ENCODE measurements at places on chromosomes 2 and 18.

DNA sequence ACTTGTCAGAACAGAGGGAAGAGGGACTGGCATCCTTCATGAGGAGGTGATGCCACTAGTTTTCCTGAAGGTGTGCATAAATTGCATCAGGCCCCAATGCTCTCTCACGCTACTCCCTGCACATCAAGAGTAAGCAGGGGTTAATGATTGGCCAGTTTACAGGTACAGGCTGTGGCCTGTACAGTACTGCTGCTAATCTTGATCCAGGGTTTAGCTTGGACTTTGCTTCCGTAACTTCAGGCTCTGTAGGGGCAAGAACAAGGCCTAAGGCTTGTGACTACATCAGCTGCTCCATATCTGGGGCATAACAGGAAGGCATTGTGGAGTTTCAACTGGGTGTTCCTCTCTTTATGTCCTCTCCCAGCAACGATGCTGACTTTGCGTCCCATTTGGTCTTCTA is 96.8 kb upstream of the FZD7 start:
- DNase-seq, result no peak

DNA sequence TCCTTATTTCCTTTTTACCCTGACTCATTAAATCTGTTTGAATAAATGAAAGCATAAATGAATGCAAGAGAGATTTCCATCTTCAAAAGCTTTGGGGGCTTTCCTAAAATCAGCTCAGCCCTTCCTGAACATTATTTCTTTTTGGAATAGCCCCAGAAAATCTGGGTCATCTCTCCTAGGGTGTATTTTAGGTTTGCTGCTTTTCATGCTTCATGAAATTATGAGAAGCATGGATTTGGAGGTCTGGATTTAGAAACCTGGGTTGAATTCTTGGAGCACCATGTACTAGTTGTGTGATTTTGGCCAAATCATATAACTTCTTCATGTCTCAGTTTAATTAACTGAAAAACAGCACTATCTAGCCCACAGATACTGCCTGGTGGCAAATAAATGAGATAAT is 24.0 kb upstream of the PELI1 start:
- no peak for DNase-seq

- no peak for DNase-seq
These were observed 541.0 kb upstream of the ZEB2 start for GRCh38 chr2:145060876-145061275.

DNA sequence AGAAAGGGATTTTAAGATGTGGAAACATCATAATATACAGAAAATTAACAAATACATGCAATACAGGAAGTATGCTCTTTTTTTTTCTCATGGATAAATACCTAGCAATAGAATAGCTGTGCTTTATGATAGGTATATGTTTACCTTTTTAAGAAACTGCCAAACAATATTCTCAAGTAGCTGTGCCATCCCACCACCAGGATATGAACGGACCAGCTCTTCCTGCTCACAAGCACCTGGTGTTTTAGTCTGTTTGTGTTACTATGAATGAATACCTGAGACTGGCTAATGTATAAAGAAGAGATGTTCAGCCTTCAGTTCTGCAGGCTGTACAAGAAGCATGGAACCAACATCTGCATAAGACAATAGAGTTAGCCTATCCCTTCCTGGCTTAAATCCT is 19.9 kb upstream of the UGT1A8 start:
- no peak for DNase-seq

- DNase-seq, result no peak
These were observed 5.5 kb upstream of the SCYGR5 start for GRCh38 chr2:227661025-227661649.

- DNase-seq, result no peak
These were observed 1.6 kb downstream of the NBAS start for GRCh38 chr2:15559379-15560139.

DNA sequence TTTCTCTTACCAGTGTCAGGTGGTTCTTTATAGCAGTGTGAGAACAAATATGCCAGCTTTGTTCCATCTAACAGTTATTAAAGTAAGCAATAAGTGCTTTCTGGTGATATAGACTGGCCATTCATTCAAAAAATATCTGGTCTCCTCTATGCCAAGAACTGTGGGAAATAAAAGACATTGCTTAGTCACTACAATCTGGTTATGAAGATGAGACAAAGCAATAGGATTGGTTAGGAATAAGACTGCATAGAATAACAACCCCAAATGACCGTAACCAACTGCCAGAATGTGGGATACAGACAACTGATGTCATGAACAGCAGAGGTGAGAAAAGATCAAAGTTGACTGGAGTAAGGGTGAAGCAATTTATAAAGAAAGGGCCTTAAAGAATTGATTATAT is 83.8 kb downstream of the MBD2 start:
- no peak for DNase-seq

DNA sequence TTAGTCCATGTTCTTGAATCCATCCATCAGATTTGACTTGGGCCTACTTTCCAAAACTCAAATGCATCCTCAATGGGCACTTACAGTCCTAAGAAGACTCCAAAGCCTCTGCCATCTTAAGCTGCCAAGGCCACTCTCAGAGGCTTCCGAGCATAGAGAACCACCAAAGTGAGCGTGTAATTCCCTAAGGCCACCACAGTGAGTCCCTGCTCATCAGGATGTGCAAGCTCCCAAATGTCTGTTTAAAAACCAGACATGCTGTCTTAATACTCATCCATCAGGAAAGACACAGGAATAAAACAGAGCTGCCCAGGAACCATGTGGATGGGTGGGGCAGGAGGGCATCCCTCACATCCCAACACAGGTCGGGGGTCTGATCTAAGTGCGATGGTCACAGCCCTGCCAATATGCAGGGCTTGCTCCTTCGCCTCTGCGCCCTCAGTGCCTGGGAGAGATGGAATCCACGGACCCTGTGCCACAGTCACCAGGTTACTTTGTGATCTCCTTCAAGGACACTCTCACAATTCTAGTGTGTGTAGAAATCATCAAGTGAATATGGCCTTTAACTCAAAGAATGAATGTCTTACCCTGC is 80.4 kb downstream of the POLR1A start:
- DNase-seq, result no peak

DNA sequence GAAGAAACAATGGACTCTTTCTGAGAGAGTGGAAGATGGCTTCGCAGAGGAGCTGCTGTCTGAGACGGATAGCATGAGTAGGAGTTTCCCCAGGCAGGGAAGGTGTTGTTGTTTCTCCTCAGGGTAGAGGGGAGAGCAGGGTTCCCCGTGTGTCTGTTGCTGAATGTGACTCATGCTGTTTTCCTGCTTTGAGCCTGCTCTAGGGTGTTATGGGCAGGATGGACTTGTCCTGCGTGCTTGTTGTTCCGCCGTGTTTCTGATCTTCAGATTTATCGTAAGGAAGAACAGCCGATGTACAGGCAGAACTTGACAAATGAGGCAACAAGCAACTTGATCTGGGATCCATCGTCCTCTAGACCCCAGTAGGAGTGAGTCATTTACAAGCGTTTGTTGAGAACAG is 19.7 kb upstream of the MYCN start:
- no peak for DNase-seq

GRCh38 chr2:127200962-127201361 is 19.1 kb downstream of the CYP27C1 start:
- no peak for DNase-seq

DNA sequence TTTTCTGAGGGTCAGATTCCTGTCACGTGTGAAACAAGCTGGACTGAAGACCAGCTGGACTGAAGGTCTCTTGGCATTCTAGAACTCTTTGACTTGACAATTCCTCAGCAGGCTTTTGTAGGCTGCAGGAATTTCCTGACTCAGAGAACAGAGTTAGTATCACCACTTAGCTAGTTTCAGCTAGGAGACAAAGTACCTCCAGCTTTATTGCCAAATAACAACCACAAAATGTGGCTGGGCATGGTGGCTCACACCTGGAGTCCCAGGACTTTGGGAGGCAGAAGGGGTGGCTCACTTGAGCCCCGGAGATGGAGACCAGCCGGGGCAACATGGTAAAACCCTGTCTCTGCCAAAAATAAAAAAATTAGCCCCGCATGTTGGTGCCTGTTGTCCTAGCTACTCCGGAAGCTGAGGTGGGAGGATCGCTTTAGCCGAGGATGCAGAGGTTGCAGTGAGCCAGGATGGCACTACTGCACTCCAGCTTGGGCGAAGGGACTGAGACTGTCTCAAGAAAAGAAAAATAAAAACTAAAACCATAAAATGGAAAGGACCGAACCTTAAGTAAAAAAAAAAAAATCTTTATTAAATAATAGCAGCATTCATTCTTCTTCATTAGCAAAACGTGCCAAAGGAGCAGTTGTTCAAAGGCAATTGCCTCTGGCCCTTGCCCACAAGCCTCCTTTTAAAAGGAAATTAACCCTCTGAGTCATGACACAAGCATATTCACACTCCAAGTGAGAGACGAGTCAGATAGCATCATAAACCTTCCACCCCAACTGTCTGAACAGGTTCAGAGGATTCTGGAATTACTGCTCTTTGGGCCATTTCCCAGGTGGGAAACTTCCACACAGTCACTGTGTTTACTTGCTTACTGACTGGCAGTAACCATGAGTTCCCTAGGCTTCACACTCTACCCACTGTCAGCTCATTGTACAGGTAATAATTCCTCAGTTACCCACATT is 88.9 kb downstream of the MYL12B start:
- DNase-seq, result no peak

DNA sequence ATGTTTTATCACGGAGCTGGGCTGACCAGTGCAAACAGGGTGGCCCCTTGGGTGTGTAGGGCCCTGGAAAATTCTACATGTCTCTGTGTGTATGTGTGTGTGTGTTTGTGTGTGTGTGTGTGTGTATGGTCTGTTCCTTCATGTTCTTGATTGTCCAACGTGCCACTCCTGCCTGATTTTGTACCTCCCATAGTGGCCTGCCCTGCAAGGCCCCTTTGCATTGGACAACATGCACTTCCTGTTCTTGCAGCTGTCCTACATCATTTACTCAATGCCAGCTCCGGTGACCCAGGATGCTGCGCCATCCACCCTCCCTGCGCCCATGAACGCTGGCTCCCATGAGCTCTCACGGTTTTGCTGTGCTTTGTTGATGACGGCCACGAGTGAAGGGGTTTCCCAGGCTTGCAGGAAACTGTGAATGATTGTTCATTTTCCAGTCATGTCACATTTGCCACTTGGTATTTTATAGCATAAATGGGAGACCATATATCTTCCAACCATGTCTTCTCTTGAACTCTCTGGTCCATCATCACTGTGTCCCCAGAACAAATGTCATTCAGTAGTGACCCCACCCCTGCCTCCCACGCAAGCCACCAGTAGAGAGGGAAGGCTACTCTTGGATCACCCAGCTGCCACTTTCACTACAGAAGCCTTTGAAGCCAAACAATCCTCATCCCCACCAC is 69.7 kb upstream of the NCK2 start:
- no peak for DNase-seq

DNA sequence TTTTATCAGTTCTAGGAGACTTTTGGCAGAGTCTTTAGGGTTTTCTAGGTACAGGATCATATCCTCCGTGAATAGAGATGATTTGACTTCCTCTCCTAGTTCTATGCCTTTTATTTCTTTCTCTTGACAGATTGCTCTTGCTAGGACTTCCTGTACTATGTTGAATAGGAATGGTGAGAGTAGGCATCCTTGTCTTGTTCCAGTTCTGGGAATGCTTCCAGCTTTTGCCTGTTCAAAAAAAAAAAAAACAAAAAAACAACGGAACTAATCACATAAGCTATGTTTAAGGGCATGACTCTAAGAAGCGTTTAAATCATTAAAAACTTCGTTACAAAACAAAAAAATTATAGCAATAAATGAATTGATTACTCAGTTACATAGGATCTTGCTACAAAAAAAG is 145.7 kb downstream of the NUP35 start:
- DNase-seq, result no peak

DNA sequence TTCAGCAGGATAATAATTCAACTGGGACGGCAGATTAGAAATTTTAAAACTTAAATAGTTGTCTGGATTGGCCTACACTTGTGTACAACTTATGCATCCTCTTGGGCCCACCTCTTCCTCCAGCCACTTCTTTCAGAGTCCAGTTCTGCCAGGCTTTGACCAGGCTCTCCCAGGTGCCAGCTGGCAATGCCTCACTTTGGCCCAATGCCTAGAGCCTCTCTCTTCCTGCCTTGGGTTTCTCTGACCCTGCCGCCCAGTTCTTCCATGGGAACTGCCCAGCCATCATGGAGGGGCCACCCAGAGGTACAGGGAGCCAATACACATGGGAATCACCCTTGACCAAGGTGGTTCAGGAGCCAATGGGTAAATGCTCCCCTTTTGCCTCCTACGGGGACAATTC is 135.5 kb downstream of the IRS1 start:
- DNase-seq, result peak; percentile 0

DNA sequence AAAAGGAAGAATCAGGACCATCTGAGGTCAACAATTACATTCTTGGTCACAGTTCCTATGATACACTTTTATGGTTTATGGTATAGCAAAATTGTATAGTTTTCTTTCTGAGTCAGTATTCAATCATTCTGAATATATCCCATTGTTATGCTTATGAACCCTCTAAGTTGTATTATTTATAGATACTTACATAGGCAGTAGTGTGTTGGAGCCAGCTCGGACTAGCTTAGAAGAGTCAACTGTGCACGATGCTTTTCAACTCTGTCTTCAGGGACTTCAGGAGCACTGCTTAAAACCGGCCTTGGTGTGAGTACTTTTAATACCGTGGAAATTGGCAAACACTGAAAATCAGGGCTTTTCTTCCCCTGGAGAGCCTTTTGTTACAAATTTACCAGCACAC is 215.7 kb downstream of the IKZF2 start:
- DNase-seq, result no peak

DNA sequence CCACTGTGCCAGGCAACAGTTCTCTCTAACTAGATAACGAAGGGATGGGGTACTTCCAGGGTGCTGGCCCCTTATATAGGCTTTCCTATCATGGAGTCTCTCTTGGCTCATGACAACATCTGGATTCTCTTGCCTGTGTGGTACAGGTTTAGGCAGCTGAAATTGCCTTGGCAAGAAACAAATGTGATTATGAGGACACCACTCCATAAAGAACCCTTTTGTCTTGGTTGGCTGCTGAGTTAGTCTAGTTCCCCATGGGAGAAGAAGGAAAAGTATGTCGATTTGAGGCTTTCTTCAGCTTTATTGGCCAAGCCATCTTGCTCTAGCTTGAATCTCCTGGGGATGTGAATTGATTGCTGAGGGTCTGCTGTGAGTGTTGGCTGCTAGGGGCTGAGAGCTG is 76.3 kb upstream of the ZCCHC2 start:
- DNase-seq, result no peak

DNA sequence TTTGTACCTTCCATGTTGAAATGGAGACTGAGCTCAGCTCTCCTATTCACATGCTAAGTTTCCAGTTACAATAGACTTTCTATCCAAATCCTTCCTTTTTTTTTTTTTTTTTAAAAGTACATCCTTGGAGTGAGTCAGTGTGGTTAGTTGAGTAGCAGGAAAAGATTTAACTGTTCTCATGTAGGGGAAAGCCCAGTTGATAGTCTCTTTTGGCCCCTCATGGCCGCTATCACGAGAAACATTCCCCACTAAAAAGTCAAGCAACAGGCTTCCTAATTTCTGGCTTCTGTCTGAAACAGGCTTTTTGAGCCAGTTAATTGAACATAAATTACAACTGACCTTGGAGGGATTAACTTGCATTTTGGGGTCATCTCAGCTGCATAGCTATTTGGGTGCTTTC is 161.3 kb downstream of the MEIS1 start:
- no peak for DNase-seq
